ENCODE measurements at places on chromosomes 6 and 20.
A peak's percentile ranks its signal among the peaks of the same experiment; 100 is the strongest.

GRCh38 chr20:39849664-39850063 is 839.4 kb downstream of the MAFB start:
- peak; percentile 28 for DNase-seq
- peaks cover 23% of the 10 kb centered on the region for H3K4me1 ChIP-seq
- peak overlapping the region; percentile 41 for H3K27ac ChIP-seq
- H3K27me3 ChIP-seq: no peaks in the 10 kb centered on the region
- H3K4me3 ChIP-seq: no peak overlapping the region

DNA sequence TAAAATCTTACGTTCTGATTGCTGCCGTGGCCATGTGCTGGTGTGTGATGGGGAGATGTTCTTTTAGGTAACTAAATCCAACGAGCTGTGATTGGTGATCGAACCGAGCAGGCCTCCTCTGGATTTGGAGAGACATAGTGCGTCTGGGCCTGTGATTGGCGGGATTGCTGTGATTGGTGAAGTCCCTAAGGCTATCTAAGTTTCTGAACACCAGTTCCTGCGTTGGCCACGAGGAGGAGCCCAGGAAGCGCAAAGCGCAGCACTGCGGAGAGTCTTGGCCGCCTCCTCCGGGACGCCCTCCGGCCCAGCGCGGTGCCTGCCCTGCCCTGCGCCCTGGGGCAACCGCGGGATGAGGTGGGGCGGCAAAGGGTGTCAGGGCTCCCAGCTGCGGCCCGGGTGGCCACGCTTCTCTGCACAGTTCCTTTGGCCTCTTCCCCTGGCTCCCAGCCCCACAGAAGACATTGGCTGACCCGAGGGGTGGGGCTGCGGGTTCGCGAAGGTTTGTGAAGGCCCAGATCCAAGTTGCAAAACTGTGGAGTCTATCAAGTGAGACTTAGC is 33.0 kb downstream of the HNF4A start:
- no peak overlapping the region for H3K27ac ChIP-seq
- H3K4me1 ChIP-seq: peaks cover 16% of the 10 kb centered on the region
- H3K4me3 ChIP-seq: no peak overlapping the region
- no peaks in the 10 kb centered on the region for H3K27me3 ChIP-seq

- peaks cover 5% of the 10 kb centered on the region for H3K36me3 ChIP-seq
- no peak overlapping the region for H3K27ac ChIP-seq
- peak; percentile 41 for DNase-seq
- H3K4me3 ChIP-seq: no peak overlapping the region
Measured at GRCh38 chr20:19828232-19828631, 70.2 kb downstream of the RIN2 start.

DNA sequence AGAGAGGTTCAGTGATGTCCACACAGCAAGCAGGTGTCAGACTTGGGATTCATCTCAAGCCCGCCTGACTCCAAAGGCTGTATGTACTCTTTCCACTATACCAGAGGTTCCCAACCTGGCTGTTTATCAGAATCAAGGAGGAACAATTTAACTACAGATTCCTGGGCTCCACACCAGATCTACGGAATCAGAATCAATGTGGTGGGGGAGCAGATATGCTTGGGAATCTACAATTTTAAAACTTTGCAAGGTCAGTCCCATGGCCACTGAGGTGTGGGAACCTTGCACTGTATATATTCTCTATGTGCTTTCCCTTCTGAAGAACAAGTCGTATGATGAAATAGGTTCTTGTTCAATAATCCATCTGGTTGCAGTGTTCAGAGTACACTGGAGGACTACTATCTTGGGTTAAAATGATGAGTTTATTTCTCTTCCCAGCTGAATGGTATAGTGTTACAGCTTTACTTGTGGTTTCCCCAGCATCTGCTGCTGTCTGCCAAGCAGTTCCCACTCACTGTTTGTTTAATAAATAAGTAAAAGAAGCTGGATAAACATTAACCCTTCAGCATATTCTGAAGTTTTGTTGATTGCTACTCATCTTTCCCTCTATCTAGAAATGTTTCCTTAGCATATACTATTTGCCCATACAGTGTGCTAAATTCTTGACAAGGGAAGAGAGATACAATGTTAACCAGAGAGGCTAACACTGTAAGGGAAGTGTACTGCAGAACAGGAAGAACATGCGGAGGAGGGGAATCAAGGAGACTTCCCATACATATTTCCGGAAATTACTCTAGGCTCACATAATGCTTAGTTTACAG is 9.9 kb downstream of the TTI1 start:
- no peak for DNase-seq
- peaks cover 10% of the 10 kb centered on the region for H3K36me3 ChIP-seq
- no peak overlapping the region for H3K27ac ChIP-seq
- H3K27me3 ChIP-seq: no peaks in the 10 kb centered on the region

GRCh38 chr20:14449323-14449722 is 111.9 kb upstream of the FLRT3 start:
- H3K4me1 ChIP-seq: no peaks in the 10 kb centered on the region
- no peak for DNase-seq
- H3K27me3 ChIP-seq: no peaks in the 10 kb centered on the region
- no peak overlapping the region for H3K4me3 ChIP-seq

- H3K4me3 ChIP-seq: no peak overlapping the region
- no peaks in the 10 kb centered on the region for H3K4me1 ChIP-seq
- no peak overlapping the region for H3K27ac ChIP-seq
- H3K27me3 ChIP-seq: no peaks in the 10 kb centered on the region
- no peak for DNase-seq
- H3K36me3 ChIP-seq: peaks cover 99% of the 10 kb centered on the region
Measured at GRCh38 chr20:3863317-3863716, 16.7 kb downstream of the MAVS start.

GRCh38 chr6:27228963-27229477 is 18.5 kb upstream of the PRSS16 start:
- no peak overlapping the region for H3K4me3 ChIP-seq
- peaks cover 89% of the 10 kb centered on the region for H3K27me3 ChIP-seq
- no peak for DNase-seq
- H3K27ac ChIP-seq: no peak overlapping the region
- no peaks in the 10 kb centered on the region for H3K4me1 ChIP-seq

DNA sequence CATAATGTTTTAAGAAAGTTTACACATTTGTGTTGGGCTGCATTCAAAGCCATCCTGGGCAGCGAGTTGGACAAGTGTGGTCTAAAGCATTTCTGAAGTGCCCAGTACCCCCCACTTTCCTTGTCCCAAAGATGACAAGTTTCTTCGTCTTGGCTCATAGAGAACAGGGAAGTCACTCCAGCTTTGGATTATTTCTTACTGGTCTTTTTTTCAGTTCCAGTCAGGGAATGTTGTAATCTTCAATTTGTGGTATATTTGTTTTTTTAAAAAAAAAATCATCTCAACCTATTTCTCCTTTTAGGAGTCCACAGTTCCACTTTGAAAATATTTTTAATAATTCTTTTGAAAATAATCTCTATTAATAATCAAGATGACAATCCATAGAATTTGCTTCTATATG is 34.0 kb downstream of the SLX4IP start:
- peak overlapping the region; percentile 10 for H3K27ac ChIP-seq
- H3K4me3 ChIP-seq: no peak overlapping the region
- H3K27me3 ChIP-seq: no peaks in the 10 kb centered on the region
- no peak for DNase-seq

DNA sequence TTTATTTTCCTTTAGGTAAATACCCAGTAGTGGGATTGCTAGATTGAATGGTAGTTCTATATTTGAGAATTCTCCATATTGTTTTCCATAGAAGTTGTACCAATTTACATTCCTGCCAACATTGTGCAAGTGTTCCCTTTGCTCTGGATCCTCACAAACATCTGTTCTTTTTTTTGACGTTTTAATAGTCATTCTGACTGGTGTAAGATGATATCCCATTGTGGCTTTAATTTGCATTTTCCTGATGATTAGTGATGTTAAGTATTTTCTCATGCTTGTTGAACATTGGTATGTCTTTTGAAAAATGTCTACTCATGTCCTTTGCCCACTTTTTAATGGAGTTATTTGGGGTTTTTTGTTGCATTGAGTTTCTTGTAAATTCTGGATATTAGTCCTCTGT is 85.6 kb downstream of the UBE3D start:
- no peaks in the 10 kb centered on the region for H3K4me1 ChIP-seq
- no peaks in the 10 kb centered on the region for H3K36me3 ChIP-seq
- no peak overlapping the region for H3K4me3 ChIP-seq
- H3K27me3 ChIP-seq: no peaks in the 10 kb centered on the region

DNA sequence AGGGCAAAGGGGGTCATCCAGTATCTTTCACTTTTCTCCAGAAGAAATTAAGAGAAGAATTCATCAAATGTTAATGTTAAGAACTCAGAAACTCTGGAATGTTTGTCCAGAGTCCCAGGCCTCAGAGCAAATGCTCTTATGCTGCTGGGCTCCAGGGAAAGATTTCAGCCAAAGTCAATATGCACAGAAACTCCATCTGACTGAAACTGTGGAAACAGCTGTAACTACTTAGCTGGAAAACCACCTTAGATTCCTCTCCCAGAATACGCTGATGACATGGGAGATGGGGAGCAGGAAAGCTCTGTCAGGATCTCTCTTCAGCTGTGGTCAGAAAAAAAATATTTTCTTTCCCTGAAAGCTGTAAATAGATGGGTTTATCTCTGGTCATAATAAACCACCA is 559.6 kb downstream of the RFPL4B start:
- H3K4me3 ChIP-seq: no peak overlapping the region
- H3K36me3 ChIP-seq: no peaks in the 10 kb centered on the region
- H3K27me3 ChIP-seq: no peaks in the 10 kb centered on the region
- H3K27ac ChIP-seq: no peak overlapping the region
- peak; percentile 75 for DNase-seq

GRCh38 chr6:54878718-54879117 is 32.1 kb downstream of the FAM83B start:
- no peak overlapping the region for H3K27ac ChIP-seq
- no peaks in the 10 kb centered on the region for H3K4me1 ChIP-seq
- DNase-seq: no peak
- H3K27me3 ChIP-seq: no peaks in the 10 kb centered on the region
- no peak overlapping the region for H3K4me3 ChIP-seq
- no peaks in the 10 kb centered on the region for H3K36me3 ChIP-seq

DNA sequence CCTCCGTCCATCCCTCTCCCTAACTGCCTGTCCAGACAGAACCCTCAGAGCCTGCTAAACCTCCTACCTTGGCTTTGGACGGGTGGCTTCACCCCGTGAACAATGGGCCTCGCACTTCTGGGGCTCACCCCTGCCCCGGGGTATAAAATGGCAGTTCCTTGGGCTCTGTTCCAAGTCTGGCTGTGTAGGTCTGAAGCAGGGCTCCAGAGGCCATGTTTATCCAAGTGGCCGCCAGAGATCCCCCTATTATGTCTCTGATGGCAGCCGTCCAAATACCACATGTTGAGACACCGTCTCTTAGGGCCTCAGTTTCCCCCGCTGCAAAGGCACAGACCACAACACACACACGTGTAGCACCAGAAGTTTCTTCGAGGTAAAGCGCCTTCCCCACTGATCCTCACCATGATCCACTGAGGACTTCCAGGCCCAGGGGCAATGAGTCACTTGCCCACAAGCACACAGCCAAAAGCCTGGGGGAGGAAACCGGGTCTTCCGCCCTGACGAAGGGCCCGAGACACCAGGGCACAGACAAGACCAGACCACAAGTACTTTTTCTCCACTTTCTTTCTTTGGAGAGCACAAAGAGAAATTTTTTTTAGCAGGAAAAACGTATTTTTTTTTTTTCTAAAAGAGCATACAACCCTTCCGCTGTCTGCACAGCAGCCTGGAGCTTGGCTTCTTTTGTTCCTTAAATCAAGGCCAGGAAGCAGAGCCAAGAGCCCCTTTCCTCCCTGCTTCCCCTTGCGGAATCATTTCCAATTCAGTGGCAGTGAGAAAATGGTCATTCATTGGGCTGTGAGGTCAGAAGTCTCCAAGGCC is 11.8 kb downstream of the CPNE5 start:
- H3K27me3 ChIP-seq: no peaks in the 10 kb centered on the region
- H3K4me3 ChIP-seq: no peak overlapping the region
- H3K4me1 ChIP-seq: peaks cover 22% of the 10 kb centered on the region
- no peaks in the 10 kb centered on the region for H3K36me3 ChIP-seq

DNA sequence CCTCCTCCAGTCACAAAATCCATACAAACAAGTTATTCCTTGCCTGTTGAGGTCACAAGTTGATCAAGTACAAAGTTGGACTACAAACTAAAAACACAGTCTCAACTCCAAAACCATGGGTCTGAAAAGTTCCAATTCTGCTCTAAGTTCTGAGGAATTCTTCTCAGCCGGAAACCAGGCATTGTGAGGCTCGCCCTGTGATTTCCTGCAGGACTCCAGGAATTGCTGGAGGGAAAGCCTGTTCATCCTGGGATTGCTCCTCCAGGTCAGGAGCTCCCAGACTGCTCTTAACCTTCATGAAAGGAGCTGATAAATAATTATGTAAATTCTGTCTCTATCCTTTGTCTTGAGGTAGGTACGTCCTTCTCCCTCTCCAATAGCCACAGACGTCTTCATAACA is 8.5 kb downstream of the TRAM2 start:
- no peak for DNase-seq
- peak overlapping the region; percentile 27 for H3K27ac ChIP-seq
- no peaks in the 10 kb centered on the region for H3K36me3 ChIP-seq
- peaks cover 90% of the 10 kb centered on the region for H3K4me1 ChIP-seq
- H3K4me3 ChIP-seq: no peak overlapping the region

- H3K36me3 ChIP-seq: no peaks in the 10 kb centered on the region
- no peaks in the 10 kb centered on the region for H3K27me3 ChIP-seq
- H3K4me3 ChIP-seq: no peak overlapping the region
- no peaks in the 10 kb centered on the region for H3K4me1 ChIP-seq
- DNase-seq: no peak
Measured at GRCh38 chr20:49803418-49803817, 9.2 kb upstream of the SLC9A8 start.

Data from stomach (tissue), 19 donors.